ENCODE measurements at places on chromosomes 1 and 21. TPM values are rescaled to one million over a fixed set of nuclear protein-coding genes. Genes with fewer than 3 reads are reported as not detected.

- no peak for DNase-seq
Observed at GRCh38 chr21:41142051-41142795, 25.7 kb upstream of the BACE2 start.

NEXN gene
- 1.7 TPM for polyA plus RNA-seq

DNA sequence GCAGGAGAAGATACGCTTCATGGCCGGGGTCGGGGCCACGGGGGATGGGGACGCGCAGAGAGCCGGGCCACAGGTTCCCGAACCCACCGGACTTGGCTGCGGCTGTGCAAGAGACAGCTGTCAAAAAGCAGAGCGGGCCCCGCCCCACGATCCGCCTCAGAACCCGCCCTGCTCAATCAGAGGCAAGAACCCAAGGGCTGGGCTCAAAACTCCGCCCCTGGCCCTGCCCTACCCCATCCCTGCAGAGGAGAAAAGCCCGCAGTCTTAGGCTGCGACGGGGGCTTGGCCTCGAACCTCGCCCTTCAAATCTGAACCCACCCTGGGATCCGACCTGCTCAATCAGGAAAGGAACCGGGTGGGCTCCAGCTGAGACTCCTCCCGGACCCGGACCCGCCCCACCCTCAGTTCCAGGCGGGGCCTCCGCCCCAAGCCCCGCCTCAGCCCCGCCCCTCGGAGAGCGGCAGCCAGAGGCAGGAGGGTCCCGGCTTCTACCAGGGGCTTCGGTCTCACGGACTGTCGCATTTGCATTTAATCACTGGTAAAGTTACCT, at the start of gene ANKRD35:
ANKRD35 (minus strand) TSS at position 129 of the 550 bp plus-strand sequence; CDS start at position 21, 108 bp downstream.
- peak; percentile 81 for DNase-seq

- peak; percentile 90 for DNase-seq
Observed at GRCh38 chr1:161185282-161185682, 8.0 kb upstream of the B4GALT3 start.

DNA sequence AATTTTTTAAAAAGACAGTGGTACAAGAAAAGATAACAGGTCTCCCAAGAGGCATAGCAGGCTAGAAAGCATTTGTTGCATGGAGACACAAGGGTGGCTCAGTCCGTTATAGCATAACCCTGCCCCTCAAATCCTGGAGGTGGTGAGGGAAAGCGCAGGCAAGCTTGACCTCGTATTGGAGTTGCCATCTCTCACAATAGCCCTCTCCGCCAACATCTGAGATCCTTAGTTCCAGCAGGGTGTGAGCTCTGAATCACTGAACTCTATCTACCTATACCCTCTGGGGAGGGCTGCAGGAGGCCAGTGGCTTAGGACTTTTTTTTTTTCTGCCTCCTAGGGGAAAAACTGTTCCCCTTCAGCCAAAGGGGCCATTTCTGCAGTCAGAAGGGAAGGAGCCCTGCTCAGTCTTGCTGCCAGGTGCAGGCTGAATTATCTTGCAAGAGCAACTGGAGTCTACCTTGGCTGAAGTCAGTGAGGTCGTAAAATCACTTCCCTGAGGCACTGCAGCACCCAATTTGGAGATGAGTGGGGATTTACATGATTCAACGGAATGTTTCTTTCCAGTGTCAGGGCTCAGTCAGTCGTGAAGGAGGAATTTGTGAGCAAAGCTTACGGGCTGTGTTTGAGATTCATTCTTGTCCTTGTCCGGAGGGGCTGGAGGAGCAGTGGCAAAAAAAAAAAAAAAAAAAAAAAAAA, 17.2 kb upstream of the C8A start:
- no peak for DNase-seq

KRTAP27-1 gene
- polyA plus RNA-seq: not detected

All from naive thymus-derived CD8-positive, alpha-beta T cell (primary cell).